ENCODE measurements at places on chromosomes 5 and 9. TPM values are rescaled to one million over a fixed set of nuclear protein-coding genes. Genes with fewer than 3 reads are reported as not detected.

ANKRD34B gene
- total RNA-seq, result not detected

FOXD1 gene
- total RNA-seq, result 1.1 TPM

WDR38 gene
- total RNA-seq, result not detected

C5orf58 gene
- not detected for total RNA-seq

CCDC69 gene
- total RNA-seq, result 53.4 TPM

FOXD4L5 gene
- total RNA-seq, result 0.21 TPM

SETD9 gene
- total RNA-seq, result 8.7 TPM
